ENCODE measurements at places on chromosomes 3 and 15.

DNA sequence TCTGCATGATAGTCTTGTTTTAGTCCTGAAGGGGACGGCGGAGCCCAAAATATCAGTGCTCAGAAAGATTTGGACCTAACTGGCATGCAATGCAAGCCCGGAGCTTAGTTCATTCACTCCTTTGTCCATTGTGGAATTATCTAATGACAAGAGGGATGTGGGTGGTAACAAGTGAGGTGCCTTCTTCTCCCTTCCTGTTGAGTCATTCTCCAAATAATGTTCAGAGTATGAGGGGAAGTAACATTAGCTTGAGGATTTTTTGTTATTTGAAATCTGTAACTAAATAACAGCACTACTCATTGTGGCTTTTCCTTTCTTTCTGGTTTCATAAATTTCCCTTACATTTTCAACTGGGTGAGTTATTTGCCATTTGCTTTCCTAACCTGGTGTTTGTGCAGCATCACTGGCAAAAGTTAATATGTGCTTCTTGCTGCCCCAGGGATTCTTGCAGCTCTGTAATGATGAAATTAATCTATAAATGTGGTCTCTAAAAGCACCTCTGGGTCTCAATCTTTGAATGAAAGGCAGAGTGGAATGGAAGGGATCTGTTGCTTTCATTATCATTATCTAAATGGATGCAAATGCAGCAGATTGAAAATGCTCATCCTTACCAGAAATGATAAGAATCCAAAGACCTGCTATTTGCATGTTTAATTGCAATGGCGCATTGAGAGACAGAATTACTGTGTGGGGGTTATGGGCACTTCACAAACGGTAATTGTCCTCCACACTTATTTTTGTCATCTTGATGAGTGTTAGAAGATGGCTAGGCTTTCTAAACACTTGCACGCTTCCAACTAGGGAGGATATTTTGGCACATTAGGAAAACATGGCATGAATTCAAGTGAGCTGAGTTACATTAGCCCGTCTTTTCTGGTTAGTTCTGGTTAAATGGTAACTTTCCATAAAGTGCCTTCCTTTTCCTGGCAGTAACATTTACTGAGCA, 89.9 kb upstream of the MITF start:
- DNase-seq: no peak
- no peak overlapping the region for H3K27ac ChIP-seq
- H3K36me3 ChIP-seq: no peaks in the 10 kb centered on the region
- no peaks in the 10 kb centered on the region for H3K4me1 ChIP-seq
- H3K4me3 ChIP-seq: no peak overlapping the region

DNA sequence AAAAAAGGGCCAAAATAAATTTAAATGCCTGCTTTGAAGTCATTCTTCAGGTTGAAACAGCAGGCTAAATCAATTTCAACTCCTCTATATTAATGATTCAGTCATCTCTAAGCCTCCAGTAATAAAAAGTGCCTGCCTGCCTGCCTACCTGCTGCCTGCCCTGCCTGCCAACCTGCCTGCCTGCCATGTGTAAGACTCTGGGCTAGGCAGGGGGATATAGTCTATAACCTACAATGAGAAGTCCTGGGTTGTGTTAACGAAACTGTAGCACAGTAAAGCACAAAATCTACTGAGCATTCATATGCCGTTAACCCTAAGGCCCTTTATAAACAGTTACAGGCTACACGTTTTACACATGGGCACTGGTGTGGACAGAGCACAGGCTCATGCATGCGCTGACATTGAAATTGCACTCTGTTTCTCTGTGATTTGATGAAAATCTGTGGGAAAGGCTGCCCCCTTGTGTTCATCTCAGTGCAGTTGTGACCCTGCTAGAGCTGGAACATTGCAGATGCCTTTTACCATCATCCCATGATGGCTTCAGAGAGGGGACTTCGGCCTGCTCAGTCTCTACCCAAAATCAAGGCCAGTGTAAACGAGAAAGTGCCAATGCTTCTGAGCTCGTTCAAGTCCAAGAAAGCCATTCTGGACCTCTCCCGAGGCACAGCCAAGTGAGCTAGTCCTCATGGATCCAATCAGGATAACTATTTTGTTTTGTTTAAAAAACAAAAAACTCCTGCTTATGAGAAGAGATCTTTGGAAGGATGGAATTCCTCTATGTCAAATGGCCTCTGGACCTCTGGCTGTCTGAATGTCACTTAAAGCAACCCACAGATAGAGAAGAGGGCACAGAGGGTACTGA, 64.6 kb downstream of the EFL1 start:
- H3K36me3 ChIP-seq: no peaks in the 10 kb centered on the region
- H3K4me1 ChIP-seq: no peaks in the 10 kb centered on the region
- H3K27ac ChIP-seq: no peak overlapping the region
- DNase-seq: peak; percentile 76
- H3K27me3 ChIP-seq: no peaks in the 10 kb centered on the region

DNA sequence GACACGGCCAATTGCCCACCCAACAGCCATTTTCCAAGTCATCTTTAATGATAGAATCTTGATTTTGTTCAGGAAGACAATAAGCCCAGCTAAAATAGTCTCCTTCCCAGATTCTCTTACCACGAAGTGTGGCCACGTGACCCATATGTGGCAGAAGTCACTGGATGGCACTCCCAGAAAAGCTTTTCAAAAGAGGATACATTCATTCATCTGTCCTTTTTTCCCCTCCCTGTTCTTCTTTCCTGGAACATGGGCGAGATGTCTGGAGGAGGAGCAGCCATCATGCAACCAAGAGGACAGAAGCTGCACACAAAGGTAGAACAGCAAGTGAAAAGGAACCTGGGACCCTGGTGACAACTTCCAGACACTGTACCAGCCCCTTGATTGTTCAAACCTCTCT, 174.7 kb downstream of the UACA start:
- H3K4me3 ChIP-seq: no peak overlapping the region
- no peak overlapping the region for H3K27ac ChIP-seq
- H3K27me3 ChIP-seq: no peaks in the 10 kb centered on the region

GRCh38 chr3:21117370-21117769, 633.6 kb downstream of the ZNF385D start:
- no peak overlapping the region for H3K27ac ChIP-seq
- H3K4me1 ChIP-seq: no peaks in the 10 kb centered on the region
- DNase-seq: no peak
- H3K36me3 ChIP-seq: no peaks in the 10 kb centered on the region

DNA sequence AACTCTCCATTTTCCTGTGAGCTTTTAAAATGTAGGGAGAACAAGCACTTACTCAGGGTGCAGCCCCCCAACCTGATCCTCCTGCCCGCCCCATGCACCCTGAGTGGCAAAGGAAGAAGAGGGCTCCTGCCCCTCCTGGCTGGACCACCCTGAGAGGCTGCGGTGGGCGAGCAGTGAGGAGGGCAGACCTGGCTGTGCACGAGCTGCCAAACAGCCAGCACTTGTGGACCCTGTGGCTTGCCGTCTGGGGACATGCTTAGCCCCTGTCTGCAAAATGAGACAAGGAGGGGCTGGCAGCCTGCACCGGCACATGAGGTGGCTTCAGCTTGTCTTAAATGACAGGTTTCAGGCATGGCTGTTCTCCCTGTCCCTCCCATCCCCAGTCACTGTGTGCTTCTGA, 18.6 kb downstream of the ATP10A start:
- H3K36me3 ChIP-seq: no peaks in the 10 kb centered on the region
- H3K4me1 ChIP-seq: no peaks in the 10 kb centered on the region
- no peak for DNase-seq
- no peak overlapping the region for H3K4me3 ChIP-seq
- H3K27ac ChIP-seq: no peak overlapping the region

DNA sequence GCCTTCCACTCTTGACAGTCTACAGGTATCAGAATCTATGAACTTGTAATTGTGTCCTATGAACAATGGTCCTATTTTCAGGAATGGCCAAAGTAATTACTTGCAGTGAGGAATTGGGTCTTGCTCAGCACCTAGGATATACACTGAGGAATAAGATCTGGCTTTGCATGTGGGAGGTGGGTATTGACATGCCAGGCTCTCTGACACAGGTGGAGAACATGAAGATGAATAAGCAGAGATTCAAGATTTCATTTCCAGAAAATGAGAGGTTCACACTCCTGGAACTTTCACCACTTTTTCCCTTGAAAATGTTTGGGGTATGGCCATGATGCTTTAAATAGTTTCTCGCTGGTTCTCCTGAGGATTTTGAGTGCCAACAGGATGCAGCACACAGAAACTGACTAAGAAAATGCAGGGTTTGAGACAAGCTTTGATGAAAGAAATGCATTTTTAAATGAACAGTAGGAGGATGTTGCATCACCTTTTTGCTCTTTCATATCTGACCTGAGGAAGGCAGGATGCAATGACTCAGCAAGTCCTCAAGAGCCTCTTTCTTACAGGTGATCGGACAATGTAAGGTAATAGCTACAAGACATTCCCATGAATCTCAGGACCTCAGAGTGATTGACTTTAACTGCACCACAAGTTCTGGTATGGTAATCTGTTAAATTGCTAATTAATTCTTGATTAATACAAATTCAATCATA, 3.7 kb downstream of the HRG start:
- no peak overlapping the region for H3K4me3 ChIP-seq
- DNase-seq: no peak
- peaks cover 17% of the 10 kb centered on the region for H3K27me3 ChIP-seq
- H3K36me3 ChIP-seq: no peaks in the 10 kb centered on the region
- H3K27ac ChIP-seq: no peak overlapping the region
- no peaks in the 10 kb centered on the region for H3K4me1 ChIP-seq

- H3K4me3 ChIP-seq: no peak overlapping the region
- no peak overlapping the region for H3K27ac ChIP-seq
- no peaks in the 10 kb centered on the region for H3K4me1 ChIP-seq
Observed at GRCh38 chr15:91465086-91465485, 365.0 kb downstream of the SV2B start.

DNA sequence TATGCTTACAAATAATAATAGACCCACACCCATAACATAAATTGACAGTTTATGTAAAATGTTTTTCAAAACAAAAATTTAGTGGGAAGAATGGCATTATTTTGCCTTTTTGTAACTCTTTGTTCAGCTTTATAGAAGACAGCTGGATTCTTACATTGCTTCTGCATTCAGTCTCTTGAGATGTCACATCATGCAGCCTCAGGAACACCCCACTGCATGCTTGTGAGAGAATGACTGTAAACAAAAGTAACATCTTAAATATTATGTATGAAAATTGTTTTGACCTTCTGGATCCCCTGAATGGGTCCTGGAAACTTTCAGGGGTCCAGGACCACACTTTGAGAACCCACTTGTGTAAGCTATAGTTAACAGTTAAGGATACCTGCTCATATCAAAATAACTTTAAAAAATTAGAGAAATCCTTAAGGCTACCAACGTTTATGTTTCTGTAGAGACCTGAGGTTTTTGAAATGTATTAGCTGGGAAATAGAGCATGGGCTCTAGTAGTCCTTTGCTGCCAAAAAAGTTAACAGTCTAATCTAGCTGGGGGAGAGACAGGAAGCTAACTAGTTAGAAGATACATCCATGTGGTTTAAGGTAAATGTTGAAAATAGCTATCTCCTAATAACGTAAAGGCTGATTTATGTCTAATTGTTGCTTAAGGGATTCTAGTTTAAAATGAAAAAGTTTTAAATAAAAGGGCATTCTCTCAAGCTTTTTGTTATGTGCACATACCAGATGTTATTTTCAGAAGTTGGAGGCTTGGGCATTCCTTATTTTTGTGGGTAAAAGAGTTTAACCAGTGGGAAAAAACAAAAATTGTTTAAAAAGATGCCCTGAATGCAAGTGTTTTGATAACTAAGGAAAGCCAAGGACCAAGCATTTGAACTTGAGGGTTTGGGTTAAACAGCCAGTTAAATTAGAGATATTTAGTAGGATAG, 3.8 kb downstream of the USP3 start:
- H3K4me3 ChIP-seq: no peak overlapping the region
- peaks cover 71% of the 10 kb centered on the region for H3K4me1 ChIP-seq
- H3K27me3 ChIP-seq: no peaks in the 10 kb centered on the region
- no peaks in the 10 kb centered on the region for H3K36me3 ChIP-seq
- DNase-seq: no peak

All from A673 (cell line).